Amygdala (tissue), 56 donors: ENCODE measurements at places on chromosomes 16 and 17.

- DNase-seq = no peak
Observed at GRCh38 chr17:9615486-9615885, 29.8 kb upstream of the USP43 start.

DNA sequence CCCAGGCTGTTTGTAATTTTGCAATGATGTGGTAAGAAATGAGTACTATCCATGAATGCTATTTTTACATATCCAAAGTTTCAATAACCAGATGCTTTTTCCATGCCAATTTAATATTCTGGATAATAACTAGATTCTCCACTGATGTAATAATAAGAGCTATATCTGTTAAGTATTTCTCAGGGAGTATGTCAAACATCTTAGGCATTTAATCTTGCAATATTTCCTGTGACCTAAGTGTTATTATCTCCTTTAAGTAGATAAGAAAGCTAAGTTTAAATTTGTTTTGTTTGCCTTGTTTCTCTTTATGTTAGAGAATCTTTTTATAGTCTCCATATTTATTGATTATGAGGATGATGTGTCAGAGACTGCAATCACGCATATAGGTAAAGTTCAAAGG lies 32.3 kb upstream of the HS3ST3A1 start:
- no peak for DNase-seq

DNA sequence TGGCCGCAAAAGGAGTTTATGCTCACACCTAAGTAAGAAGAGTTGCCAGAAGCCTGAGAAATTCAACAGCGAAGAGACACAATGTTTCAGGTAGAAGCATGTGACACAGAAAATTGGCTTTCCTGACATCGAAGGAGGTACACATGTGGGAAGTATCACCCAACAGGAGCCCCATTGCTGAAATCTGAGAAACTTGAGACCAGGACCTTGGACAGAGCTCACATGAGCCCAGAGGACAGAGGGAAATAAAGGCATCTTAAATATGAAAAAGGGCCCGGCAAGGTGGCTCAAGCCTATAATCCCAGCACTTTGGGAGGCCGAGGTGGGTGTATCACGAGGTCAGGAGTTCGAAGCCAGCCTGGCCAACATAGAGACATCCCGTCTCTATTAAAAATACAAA lies 304.1 kb upstream of the C16orf82 start:
- no peak for DNase-seq

- no peak for DNase-seq
Observed at GRCh38 chr17:78144736-78145641, 1.2 kb upstream of the C17orf99 start.

DNA sequence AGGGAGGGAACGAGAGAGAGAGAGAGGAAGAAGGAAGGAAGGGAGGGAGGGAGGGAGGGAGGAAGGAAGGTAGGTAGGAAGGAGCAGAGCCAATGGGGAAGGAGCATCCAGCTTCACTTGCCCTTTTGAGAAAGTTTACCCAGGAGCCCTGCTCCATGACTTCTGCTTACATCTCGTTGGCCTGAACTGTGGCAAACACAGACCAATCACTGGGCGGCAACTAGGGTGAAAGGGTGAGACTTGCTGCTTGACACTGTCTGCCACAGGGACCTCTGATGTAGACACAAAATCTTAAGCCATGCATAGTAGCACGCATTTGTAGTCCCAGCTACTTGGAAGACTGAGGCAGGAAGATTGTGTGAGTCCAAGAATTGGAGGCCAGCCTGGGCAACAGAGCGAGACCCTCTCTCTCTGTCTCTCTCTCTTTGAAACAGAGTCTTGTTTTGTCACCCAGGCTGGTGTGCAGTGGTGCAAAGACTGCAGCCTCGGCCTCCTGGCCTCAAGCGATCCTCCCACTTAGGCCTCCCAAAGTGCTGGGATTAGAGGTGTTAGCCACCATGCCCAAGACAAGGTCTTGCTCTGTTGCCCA lies 19.5 kb upstream of the TUBG2 start:
- no peak for DNase-seq

GRCh38 chr17:45954914-45955313 lies 44.1 kb upstream of the STH start:
- no peak for DNase-seq

GRCh38 chr17:57275071-57275764 lies 18.9 kb downstream of the MSI2 start:
- no peak for DNase-seq

DNA sequence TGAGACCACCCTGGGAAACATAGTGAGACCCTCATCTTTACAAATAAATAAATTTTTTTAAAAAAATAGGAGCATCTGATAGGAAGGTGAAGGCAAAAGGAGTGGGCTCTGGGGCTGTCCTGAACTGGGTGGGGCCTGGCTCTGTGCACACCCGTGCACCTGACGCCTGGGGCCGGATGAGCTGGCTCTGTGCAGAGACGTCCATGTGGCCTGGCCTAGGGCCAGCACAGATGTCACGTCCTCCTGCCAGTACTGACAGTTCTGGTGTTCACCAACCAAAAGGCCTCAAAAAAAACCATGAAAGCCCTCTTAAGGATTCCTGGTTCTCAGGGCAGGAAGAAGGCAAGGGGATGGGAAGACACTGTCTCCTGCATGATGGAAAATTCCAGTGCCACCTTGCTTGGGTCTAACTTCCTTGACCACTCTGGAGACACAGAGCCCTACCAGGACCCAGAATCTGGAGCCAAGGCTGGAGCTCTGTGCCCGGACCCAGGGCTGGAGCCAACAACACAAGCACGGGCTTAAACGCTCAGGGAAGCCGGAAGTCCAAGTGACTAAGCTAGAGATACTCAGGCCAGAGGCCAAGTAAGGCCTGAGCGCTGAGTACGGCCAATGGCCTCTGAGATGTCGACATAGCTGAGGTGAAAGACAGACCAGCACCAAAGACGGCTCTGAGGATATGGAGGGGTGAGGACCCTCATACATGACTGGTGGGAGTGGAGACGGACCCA lies 32.9 kb downstream of the COPRS start:
- DNase-seq = no peak

DNA sequence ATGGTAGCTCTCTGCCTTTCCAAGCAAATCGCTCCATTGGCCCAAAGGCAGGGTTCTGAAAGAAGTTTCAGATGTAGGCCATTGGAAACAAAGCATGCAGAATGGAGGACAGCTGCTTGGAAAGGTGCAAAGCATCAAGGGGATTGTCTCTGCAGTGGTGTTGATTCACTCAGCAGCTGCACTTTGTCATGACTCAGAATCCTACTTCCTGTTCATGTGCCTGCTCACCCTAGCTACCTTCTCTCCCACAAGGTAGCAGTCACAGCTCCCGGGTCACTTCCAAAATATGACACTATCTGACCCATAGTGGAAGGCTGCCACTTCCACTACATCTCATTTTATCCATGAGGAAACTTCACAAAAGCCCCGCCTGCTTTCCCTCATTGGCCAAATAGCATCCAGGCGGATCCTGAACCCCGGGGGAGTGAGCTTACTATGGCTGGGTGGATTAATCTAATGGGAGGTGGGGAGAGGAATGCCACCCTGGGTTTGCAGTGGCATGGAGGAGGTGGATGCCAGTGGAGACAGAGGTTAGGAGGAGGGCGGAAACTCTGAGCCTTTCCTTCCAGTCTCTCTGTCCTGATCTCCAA lies 74.7 kb upstream of the NKD1 start:
- no peak for DNase-seq

- DNase-seq = peak; percentile 40
Observed at GRCh38 chr17:81345228-81346089, 49.8 kb upstream of the BAHCC1 start.

DNA sequence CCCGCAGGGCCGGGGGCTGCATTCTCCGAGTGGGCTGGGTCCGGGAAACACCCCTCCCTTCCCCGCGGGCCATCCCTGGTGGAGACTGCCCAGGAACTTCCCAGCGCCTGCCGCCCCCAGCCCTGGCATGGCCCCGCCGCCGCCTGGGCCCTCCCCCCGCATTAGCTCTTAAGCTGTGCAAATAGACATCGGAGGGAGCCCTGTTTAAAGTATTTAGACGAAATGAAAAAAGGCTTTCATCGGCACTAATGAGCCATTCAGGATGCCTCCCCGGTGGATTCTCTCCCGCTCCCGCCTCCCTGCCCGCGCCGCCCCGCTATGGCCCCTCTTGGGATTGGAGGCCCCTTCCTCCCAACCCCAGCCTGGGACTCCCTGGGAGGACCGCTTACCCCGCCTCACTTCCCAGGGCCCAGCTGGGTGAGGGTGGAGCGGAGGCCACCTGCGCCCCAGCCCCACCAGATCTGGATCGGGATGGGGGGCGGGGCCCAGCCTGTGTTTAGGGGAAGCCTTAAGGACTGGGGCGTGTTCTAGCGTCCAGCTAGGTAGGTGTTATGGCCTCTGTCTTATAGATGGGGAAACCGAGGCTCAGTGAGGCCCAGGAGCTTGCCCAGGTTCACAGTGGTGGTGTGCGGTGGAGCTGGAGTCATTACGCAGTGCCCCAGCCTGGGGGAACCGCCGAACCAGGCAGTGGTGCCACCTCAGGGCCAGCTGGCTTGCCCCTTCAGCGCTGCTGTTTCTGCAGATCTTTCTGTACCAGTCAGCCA lies 19.7 kb downstream of the SEZ6 start:
- DNase-seq = no peak

- DNase-seq = no peak
Observed at GRCh38 chr17:80220736-80221215, 549 bp downstream of the SLC26A11 start.

GRCh38 chr17:292531-293382 lies 59.9 kb downstream of the RPH3AL start:
- no peak for DNase-seq

DNA sequence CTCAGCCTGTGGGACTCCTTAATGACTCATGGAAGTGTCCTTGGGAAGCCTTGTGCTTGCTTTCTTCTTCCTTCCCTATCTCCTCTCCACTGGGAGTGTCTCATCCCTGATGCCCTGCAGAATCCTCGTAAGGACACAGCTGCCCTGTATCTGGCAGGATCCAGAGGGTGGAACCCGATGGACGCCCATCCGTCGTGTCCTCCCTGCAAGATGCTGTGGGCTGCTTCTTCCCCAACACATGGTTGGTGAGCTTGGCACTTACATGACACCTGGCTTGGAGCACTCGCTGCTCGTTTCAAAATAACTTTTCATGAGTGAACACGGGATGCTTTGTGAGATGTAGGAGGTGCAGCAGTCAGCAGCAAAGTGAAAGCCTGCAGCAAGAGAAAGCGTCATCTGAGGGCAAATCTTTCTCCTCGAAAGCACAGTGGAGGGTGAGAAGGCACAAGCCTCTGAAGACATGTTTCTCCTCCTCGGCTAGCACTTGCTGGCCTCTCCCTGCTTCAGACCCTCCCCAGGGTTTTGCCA lies 3.3 kb downstream of the CCL15 start:
- DNase-seq = no peak

DNA sequence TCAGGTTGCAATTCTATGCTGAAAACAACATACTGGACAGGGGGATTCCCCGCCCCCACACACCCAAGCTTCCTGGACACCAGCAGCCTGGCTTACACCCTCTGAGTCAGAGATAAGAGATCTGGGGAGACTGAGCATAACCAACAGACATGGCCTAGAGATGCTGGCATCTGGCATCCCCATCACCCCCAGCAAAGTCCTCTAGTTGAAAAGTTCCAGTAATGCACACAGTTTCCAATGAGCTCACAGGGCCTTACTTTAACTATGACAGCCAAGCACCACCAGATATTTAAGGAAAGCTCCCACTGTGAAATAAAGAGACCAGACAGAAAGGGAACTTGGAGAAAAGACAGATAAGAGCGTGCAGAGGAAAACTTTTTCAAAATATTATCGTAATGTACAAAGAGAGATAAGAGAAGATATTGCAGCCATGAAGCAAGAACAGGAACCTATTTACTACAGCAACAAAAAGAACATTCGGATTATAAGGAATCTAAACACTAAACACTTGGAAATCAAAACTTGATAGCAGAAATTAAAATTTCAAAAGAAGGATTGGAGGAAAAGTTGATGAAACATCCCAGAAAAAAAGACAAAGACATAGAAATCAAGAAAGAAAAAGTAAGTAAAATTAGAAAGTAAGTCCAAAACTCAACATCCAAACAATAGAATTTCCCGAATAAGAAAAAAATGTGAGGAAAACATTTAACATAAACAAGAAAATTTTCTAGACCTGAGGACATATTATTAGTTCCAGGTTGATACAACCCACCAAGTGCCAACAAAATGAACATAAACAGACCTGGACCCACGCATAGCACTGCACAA lies 17.2 kb upstream of the ALOX15 start:
- no peak for DNase-seq

- no peak for DNase-seq
Observed at GRCh38 chr17:77321649-77322513, 181.1 kb downstream of the SEC14L1 start.

- DNase-seq = peak; percentile 54
Observed at GRCh38 chr17:42311240-42312034, 23.1 kb downstream of the STAT5A start.

GRCh38 chr17:62739645-62740388 lies 68.3 kb downstream of the MARCHF10 start:
- DNase-seq = no peak

DNA sequence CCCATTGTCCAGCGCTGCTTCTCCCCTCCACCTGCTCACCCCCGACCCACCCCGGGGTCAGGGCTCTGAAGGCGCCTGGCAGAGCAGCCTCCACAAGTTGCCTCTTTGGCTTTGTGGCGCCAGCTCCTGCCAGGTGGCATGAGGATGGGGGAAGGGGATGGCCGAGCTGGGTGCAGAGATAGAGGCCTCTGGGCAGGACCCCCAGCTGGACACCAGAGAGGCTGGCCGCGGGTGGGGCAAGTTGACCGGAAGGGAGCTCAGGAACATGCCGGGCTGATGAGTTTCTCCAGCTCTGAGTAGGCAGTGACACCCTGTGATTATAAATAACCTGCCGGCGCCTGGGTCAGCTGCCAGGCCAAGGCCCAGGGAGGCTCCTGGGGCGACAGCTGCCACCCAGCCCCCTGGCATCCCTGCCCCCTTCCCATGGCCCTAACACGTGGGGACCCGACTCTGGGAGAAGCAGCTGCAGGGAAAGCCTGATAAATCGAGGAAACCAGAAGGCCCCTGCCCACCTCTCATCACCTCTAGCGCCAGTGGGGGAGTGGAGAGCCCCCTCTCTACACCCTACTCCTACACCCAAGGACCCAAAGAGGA lies 729 bp downstream of the P2RX5 start:
- no peak for DNase-seq

- DNase-seq = no peak
Observed at GRCh38 chr17:74513987-74514631, 17.2 kb downstream of the CD300LB start.

- no peak for DNase-seq
Observed at GRCh38 chr17:32771396-32771795, 105.5 kb downstream of the MYO1D start.

- no peak for DNase-seq
Observed at GRCh38 chr16:71734511-71734910, 10.0 kb upstream of the PHLPP2 start.

DNA sequence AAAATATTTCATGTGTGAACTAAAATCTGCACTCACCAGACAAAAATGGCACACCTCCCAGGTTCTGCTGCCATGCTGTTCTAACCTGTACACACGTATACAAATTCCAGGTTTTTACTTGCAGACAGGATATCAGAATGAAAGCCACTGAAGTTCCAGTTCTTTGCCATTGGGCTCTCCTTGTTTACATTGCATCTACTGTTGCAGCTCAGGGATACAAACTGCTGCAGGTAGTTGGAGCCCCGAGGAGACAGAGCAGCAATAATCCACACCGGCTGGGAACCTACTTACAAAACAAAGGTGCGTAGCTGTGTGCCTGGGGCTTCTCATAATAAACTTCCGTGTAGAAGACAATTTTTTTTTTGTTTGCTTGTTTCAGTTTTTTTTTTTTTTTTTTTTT lies 59.6 kb downstream of the HAPSTR1 start:
- no peak for DNase-seq
